ENCODE measurements at places on chromosomes 6 and 20.

GRCh38 chr20:59485576-59486454 is 118.5 kb upstream of the PHACTR3 start:
- DNase-seq: no peak

DNA sequence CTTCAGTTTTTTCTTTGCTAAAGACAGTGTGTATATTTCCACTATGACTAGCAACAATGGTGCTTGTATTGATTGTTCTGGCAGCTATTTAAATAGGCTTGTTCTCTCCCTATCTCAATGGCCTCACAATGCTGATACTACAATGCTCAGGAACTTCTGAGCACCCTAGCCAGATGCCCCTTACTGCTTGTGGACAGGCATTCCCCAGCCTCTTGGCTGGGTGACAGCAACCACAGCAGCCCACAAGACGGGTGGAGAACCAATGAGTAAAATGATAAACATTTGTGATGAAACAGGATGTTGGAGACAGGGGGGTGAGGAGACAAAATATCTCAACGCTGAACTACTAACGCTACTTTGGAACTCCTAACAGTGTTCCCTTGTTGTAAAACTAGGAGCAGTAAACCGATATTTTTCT is 42.3 kb downstream of the HIVEP2 start:
- peak; percentile 98 for DNase-seq

- peak; percentile 26 for DNase-seq
Observed at GRCh38 chr20:7151676-7152470, 384.4 kb downstream of the BMP2 start.

GRCh38 chr6:36099869-36100483 is 30.3 kb upstream of the MAPK13 start:
- DNase-seq: no peak

GRCh38 chr6:33577106-33577535 is 3.0 kb downstream of the BAK1 start:
- DNase-seq: no peak

DNA sequence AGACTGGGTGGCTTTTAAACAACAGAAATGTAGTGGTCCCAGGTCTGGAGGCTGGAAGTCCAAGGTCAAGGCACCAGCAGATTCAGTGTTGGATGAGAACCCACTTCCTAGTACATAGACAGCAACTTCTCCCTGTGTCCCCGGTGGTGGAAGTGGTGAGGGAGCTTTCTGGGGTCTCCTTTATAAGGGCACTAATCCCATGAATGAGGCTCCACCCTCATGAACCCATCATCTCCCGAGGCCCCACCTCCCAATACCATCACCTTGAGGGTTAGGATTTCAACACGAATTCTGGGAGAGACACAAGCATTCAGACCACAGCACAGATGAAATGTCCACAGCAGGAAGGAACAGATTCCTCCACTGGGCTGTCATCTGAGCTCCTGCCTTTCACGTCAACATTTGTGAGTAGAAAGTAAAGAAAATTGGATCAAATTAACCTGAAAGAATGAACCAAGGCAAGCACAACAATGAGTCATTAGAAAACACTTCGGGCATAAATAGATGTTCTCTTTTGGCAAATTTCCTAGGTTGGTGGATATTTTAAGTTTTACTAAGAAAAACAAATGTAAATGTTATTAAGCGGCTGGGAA is 130.7 kb downstream of the RNASET2 start:
- DNase-seq: peak; percentile 64

DNA sequence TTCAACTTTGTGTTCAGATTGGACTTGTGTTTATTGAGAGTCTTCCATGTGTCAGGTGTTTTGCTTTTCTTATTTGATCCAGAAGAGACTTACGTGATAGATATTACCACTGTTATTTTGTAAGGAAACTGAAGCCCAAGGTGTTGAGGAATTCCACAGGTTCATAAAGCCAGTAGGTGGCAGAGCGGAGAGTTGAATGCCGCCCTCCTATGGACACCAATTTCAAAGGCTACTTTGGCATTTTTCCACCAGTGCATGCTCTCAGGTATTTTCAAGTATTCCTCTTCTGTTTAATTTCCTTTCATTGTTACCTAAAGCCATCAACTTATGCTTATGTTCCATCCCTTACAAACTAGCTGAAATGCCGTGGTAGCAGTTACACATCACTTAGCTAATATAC is 14.0 kb upstream of the COL10A1 start:
- DNase-seq: no peak

DNA sequence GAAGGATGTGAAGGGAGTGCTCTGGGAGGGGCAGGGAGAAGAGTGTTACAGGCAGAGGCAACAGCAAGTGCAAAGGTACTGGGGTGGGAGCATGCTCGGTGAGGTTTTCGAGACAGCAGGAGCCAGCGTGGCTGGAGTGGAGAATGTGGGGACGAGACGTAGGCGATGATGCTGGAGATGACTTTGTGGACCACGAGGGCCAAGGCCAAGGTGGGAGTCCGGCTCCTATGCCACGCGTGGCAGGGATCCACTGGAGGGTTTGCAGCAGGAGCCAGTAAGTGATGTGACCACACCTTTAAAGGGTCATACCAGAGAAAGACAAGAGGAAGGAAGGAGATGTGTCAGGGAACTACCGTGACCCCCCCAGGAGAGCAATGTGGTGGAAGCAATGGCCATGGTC is 7.3 kb downstream of the PTGIS start:
- DNase-seq: no peak

DNA sequence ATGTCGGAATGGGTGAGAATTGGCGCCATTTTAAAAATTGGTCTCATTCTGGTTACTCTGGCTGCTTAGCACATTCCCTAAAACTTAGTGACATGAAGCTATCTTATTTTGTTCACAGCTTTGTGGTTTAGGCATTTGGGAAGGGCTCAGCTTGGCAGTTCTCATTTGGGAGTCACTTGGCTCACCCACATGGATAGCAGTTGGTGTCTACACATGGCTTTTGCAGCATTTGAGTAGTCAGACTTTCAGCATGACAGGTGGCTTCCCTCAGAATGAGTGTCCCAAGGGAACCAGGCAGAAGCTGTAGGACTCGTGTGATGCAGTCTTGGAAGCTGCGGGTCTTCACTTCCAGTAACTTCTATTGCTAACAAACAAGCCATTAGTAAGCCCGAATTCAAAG is 64.6 kb downstream of the UST start:
- DNase-seq: no peak

GRCh38 chr6:32198345-32198696 is 5.9 kb upstream of the GPSM3 start:
- no peak for DNase-seq
